ENCODE measurements at places on chromosomes 5 and 9. TPM values are rescaled to one million over a fixed set of nuclear protein-coding genes. Genes with fewer than 3 reads are reported as not detected.

GRCh38 chr9:33471361-33471760, 2.4 kb downstream of the NOL6 start:
- DNase-seq, result no peak

DNA sequence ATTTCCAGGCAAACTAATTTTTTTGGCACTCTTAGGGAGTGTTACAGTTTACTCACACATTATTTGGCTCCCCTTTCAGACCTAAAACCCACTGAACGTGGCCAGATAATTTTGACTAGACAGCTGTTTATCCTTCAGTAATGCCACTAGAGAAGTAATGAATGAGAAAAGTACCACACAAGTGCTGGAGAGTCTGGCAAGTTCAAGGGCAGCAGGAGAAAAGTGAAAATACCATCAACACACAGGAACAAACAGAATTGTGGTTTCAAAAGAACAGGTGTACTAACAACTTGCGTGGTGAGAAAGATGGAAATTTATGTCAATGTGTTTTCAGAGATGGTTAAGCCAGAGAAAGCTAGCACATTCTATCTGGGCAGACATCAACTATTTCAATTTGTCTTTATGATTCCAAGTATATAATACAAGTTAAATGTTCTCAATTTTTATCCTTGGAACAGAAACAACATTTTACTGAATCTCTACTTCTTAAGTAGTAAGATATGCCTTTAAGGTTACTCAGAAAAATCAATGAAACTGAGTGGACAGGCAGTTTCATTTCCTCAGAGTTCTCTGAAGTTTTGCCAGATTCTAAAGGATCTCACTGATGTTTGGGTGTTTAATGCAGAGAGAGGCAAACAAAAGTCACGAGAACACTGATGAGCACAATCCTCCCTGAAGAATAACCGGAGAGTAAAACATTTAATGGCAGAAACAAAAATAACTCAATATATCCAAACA, 91.0 kb downstream of the ARSB start:
- no peak for DNase-seq

Gene ZBTB26
- 8.1 TPM for total RNA-seq

Gene FAM81B
- not detected for total RNA-seq

Gene MARCOL
- total RNA-seq, result not detected

Gene EGFL7
- 0.93 TPM for total RNA-seq

Gene CCNI2
- total RNA-seq, result 4.6 TPM

Gene SLC25A2
- 0.63 TPM for total RNA-seq

DNA sequence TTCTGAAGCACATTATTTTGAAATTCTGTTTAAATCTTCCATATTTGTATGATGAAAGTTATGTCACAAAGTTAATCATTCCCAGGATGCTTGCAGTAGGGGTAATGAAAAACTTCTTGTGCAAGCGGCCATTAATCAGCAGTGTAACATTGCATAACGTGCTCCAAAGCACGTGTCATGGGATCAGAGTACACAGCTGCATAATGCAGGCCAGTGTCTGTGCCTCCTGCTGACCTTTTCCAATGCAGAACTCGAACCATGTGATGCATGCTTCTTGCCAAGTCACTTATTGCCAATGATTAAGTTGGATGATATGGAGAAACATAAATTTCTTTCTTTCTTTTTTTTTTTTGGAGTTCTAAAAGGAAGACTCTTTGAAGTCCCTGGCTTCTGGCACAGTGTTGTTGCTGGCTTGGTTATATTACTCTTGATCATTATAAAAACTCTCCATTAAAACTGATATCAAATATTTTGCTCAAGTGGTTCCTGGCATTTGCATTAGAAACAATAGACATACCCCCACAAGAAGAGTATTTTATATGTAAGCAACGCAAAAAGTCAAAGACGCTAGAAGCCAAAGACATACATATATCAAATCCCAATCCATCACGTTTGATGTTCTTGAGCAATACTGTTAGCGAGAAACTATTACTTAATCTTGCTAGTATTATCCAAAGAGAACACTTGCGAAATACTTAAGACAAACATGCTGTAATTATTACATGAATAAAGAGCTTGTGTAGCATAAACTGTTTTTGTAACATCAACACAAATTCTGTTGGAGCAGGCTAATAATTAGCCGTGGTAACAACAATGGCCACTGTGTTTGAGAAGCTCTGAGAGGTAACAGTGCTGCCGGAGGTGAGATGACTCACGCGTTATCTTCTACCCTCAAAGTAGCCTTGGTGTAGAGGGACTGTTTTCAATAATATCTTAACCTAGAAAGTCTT, 164.2 kb downstream of the AUH start:
- no peak for DNase-seq

DNA sequence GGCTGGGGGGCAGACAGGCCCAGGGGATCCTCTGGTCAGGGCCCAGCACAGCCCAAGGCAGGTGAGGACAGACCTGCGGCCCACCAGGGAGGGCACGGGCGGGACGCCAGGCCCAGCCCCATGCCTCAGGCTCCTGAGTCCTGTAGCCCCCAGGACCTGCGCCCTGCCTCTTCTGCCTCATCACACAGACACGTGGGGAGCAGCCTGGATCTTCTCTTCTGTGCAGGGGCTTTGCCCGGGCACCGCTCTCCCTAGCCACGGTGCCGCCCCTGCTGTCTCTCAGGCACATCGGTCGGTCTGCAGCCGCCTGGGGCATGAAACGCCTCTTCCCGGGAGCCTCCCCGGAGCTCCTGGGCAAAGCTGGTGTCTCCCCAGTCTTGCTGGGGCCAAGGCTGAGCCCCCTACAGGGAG, 40.2 kb upstream of the EGFL7 start:
- DNase-seq, result no peak

- DNase-seq, result no peak
Measured at GRCh38 chr5:171422902-171423663, 3.6 kb downstream of the FGF18 start.

- no peak for DNase-seq
Measured at GRCh38 chr9:114225561-114226212, 70.3 kb downstream of the COL27A1 start.

Gene UBE2QL1
- total RNA-seq, result 0.19 TPM

Gene S1PR3
- 0.76 TPM for total RNA-seq

DNA sequence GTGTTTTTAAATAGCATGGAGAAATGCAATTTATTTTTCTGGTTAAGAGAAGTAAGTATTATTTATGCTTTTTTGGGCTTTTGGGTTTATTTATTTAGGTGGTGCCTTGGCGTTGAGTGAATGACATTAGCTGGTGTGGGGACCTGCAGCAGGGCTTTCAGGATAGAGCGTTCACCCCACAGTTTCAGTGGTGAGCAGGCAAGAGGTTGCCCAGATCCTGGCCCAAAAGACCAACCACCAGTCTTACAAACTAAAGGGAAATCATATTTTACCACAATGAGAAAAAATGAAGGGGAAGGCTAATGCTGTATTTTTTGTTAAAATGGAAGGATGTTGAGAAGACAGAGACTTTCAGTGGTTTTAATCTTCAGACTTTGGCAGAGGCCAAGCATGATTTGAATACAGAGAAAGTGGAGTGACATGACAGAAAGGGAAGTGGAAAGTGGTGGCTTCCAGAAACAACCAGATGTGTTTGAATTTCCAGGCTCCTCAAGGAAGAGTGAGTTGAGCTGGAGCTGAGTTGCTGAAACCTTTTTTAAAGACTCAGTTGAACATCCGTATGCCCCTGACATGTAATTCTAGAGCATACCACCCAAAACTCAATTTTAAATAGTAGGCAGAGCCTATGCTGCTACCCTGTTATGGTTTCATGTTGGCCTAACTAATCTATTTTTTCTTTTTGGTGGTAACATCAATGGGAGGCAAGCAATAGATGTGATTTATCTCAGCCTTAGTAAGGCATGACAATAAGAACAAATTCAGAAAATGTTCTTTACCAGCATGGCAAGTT, 94.8 kb downstream of the AOPEP start:
- no peak for DNase-seq

DNA sequence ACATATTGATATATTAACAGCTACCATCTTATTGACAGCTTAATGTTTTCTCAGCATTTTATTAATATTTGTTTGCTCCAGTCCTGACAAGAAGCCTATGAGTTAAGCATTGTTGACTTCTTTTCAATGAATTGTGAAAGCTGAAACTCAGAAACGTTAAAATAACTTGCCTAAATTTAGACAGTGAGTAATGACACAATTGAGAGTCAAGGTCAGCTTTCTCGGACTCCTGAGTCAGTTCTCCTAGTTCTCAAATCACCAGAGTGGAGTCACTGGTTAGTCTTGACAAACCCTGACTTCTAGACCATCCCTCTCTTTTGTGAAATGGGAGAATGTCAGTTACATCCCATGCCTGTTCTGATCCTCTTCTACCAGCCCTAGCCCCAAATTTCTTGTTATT, 222.7 kb upstream of the ACO1 start:
- DNase-seq, result no peak

GRCh38 chr9:132637351-132637750, 32.4 kb downstream of the DDX31 start:
- DNase-seq, result no peak

Gene EFNA5
- total RNA-seq, result 0.35 TPM

GRCh38 chr5:77776554-77777206, 541 bp upstream of the TBCA start:
- DNase-seq, result no peak

Gene PCDH12
- 0.58 TPM for total RNA-seq

DNA sequence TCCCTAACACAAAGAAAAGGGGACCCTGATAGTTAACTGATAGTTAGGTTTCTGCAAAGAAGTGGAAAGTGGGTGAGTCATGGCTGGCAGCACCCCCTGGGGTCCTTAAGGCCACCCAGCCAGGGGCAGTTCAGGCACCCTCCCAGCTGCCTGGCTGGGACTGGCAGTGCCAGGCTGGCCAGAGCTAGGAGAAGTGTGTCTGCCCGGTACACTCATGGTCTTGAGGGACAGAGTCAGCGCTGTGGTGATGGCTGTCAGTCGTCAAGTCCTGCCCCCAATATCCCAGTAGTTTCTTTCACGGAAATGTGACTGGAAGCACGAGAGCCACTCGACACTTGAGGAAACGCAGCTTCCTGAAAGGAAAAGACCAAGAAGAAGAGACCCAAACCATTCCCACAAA, 22.3 kb upstream of the CNOT6 start:
- no peak for DNase-seq

- no peak for DNase-seq
Measured at GRCh38 chr5:58076483-58077257, 383.2 kb downstream of the PLK2 start.

Gene BRINP1
- not detected for total RNA-seq

- no peak for DNase-seq
Measured at GRCh38 chr9:97895695-97896332, 26.5 kb downstream of the TRMO start.

Gene DNAJB5
- 10.6 TPM for total RNA-seq
